ENCODE measurements at places on chromosomes 2 and 18. TPM values are rescaled to one million over a fixed set of nuclear protein-coding genes. Genes with fewer than 3 reads are reported as not detected.

GRCh38 chr18:27017901-27018500 lies 152.5 kb upstream of the AQP4 start:
- H3K4me1 ChIP-seq, result no peaks in the 10 kb centered on the region
- no peak overlapping the region for H3K27ac ChIP-seq
- no peaks in the 10 kb centered on the region for H3K36me3 ChIP-seq
- H3K27me3 ChIP-seq, result no peaks in the 10 kb centered on the region

WNT6 gene
- 0.66 TPM for total RNA-seq

DNA sequence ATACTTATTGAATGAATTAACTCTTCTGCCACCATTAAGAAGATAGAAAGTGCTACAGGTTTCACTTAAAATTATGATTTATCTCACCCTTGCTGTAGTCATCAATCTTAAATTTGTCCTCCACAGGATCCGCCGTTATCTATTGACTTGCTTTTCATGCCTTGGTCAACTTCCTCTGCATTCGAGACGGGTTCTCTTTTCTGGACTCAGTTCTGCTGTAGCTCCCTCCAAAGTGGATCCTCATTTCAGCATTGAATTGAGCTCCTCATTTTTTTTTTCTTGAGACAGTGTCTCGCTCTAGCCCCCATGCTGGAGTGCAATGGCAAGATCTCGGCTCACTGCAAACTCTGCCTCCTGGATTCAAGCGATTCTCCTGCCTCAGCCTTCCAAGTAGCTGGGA lies 27.6 kb downstream of the INPP5D start:
- peaks cover 9% of the 10 kb centered on the region for H3K36me3 ChIP-seq
- DNase-seq, result no peak
- H3K27ac ChIP-seq, result no peak overlapping the region
- H3K4me3 ChIP-seq, result no peak overlapping the region
- peaks cover 5% of the 10 kb centered on the region for H3K4me1 ChIP-seq

ARHGEF4 gene
- total RNA-seq, result 6.1 TPM

GRCh38 chr2:85066006-85066740 lies 67.0 kb upstream of the TCF7L1 start:
- no peak for DNase-seq
- peaks cover 30% of the 10 kb centered on the region for H3K4me1 ChIP-seq
- peak overlapping the region; percentile 59 for H3K4me3 ChIP-seq
- H3K36me3 ChIP-seq, result no peaks in the 10 kb centered on the region
- H3K27ac ChIP-seq, result no peak overlapping the region

- no peak overlapping the region for H3K27ac ChIP-seq
- no peaks in the 10 kb centered on the region for H3K27me3 ChIP-seq
- DNase-seq, result no peak
- H3K4me3 ChIP-seq, result no peak overlapping the region
These were observed 48.0 kb upstream of the TGIF1 start for GRCh38 chr18:3401669-3402620.

DNA sequence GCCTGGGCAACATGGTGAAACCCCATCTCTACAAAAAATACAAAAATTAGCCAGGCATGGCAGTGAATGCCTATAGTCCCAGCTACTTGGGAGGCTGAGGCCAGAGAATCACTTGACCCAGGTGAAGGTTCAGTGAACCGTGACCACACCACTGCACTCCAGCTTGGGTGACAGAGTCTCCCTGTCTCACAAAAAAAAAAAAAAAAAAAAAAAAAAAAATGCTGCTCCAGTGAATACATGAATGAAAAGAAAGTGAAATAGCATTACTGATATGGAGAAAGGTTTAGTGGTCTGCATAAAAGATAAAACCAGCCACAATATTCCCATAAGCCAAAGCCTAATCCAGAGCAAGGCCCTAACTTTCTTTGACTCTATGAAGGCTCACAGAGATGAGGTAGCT lies 44.5 kb downstream of the METTL8 start:
- no peak for DNase-seq
- H3K4me1 ChIP-seq, result peaks cover 20% of the 10 kb centered on the region
- no peak overlapping the region for H3K27ac ChIP-seq
- no peak overlapping the region for H3K4me3 ChIP-seq
- no peaks in the 10 kb centered on the region for H3K36me3 ChIP-seq

SCYGR4 gene
- not detected for total RNA-seq

UGP2 gene
- 68.6 TPM for total RNA-seq

DOK1 gene
- 14.0 TPM for total RNA-seq

GRCh38 chr18:2982452-2983269 lies 30.3 kb downstream of the LPIN2 start:
- DNase-seq, result no peak
- H3K4me1 ChIP-seq, result peaks cover 2% of the 10 kb centered on the region
- no peaks in the 10 kb centered on the region for H3K27me3 ChIP-seq
- H3K36me3 ChIP-seq, result no peaks in the 10 kb centered on the region
- H3K4me3 ChIP-seq, result no peak overlapping the region

DNA sequence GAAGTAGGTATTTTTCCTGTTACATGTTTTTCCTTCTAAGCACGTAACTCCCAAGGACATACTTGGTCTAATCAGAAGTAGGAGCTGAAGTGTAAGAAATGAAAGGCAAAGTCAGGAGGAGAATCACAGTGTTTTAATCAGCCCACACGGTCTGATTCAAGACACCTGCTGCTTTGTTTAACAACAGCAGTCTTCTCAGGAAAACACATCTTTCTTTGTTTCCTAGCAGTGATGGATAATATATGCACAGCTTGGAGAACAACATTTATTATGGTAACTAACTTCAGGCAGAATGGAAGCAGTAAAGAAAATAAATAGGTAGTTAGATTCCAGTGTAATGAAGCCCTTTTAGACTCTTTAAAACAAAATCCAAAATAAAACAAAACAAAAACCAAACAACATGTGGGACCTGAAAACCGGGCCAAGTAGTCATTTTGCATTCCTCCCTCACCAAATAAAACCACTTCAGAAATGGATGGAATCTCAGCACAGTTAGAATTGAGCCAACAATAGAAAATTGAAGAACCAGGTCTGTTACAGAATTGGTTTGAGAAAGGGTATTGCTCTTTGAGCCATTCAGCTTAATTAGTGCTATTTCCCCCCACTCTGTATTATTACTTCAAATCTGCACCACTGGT lies 61.1 kb upstream of the UGP2 start:
- DNase-seq, result no peak
- H3K4me1 ChIP-seq, result peaks cover 9% of the 10 kb centered on the region
- H3K27ac ChIP-seq, result no peak overlapping the region
- H3K4me3 ChIP-seq, result no peak overlapping the region

- H3K4me3 ChIP-seq, result no peak overlapping the region
- H3K27ac ChIP-seq, result no peak overlapping the region
- DNase-seq, result no peak
- peaks cover 2% of the 10 kb centered on the region for H3K4me1 ChIP-seq
These were observed 12.7 kb downstream of the DGUOK start for GRCh38 chr2:73939419-73939818.

GRCh38 chr2:2170861-2171260 lies 160.2 kb downstream of the MYT1L start:
- H3K4me3 ChIP-seq, result no peak overlapping the region
- H3K27ac ChIP-seq, result no peak overlapping the region
- peaks cover 1% of the 10 kb centered on the region for H3K27me3 ChIP-seq

- no peaks in the 10 kb centered on the region for H3K36me3 ChIP-seq
- peaks cover 7% of the 10 kb centered on the region for H3K4me1 ChIP-seq
- no peaks in the 10 kb centered on the region for H3K27me3 ChIP-seq
These were observed 904.0 kb upstream of the CDH2 start for GRCh38 chr18:29080946-29081345.

GRCh38 chr18:13435586-13436333 lies 217.2 kb downstream of the LDLRAD4 start:
- H3K36me3 ChIP-seq, result no peaks in the 10 kb centered on the region
- H3K27ac ChIP-seq, result no peak overlapping the region
- no peak for DNase-seq
- H3K4me3 ChIP-seq, result no peak overlapping the region
- H3K4me1 ChIP-seq, result no peaks in the 10 kb centered on the region
- H3K27me3 ChIP-seq, result peaks cover under 1% of the 10 kb centered on the region

All from glutamatergic neuron (in vitro differentiated cells).